ENCODE measurements at places on chromosomes 5 and 9.

DNA sequence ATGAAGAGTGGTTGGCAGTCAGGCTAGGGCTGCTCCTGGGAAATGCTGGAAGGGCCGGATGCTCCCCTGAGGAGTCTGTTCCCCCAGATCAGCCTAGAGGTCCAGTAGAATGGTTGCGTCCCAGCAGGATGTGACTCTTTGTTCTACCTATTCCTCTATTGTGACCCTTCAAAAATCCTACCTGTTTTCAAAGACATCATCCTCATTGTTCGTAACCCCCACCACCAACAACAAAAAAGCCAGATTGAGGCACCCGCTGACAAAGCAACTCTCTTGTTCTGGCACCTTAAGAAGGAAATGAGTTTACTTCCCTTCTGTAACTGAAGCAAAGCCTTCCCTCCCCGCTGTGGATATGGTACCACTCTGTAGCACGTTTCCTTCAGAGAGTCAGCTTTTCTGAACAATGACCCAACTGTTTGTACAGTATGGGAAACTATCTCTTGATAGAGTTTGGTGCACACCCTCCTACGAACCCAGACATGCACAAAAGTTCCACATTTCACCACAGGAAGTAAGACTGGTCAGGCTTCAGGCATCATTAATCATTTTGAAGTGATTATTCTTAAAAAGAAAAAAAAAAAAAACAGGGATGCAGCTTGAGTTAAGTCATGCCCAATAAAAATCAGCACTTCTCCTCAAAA lies 207.2 kb downstream of the ENC1 start:
- peak; percentile 26 for DNase-seq

GRCh38 chr9:88733651-88734421 lies 198.9 kb downstream of the NXNL2 start:
- no peak for DNase-seq

- DNase-seq: no peak
Observed at GRCh38 chr5:140549237-140550144, 2.0 kb downstream of the EIF4EBP3 start.

DNA sequence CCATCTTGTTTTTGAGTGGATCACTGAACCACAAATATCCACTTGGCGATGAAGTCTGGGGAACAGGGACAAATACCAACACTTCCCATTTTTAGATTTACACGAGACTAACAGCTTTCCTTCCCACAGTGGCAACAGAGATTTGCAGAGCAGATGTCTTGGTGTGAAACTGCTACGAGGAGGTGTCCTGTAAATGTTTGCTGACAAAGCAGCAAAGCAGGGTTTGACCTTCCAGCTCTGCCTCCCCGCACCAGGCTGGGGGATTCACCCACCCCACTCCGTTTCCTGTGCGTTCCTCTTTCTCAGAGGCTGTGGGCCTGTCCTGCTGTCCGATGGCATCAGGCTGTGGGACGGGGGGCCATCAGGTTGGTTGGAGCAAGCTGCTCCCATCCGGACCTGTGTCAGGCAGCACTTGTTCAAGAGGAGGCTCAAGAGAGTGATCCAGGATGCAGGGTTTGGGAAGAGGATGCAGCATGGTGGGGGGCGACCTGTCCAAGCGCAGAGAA lies 693 bp upstream of the RGS3 start:
- no peak for DNase-seq

GRCh38 chr5:173327084-173327947 lies 898 bp downstream of the STC2 start:
- DNase-seq: peak; percentile 32

GRCh38 chr9:134099123-134099761 lies 31.4 kb upstream of the BRD3 start:
- DNase-seq: peak; percentile 26

DNA sequence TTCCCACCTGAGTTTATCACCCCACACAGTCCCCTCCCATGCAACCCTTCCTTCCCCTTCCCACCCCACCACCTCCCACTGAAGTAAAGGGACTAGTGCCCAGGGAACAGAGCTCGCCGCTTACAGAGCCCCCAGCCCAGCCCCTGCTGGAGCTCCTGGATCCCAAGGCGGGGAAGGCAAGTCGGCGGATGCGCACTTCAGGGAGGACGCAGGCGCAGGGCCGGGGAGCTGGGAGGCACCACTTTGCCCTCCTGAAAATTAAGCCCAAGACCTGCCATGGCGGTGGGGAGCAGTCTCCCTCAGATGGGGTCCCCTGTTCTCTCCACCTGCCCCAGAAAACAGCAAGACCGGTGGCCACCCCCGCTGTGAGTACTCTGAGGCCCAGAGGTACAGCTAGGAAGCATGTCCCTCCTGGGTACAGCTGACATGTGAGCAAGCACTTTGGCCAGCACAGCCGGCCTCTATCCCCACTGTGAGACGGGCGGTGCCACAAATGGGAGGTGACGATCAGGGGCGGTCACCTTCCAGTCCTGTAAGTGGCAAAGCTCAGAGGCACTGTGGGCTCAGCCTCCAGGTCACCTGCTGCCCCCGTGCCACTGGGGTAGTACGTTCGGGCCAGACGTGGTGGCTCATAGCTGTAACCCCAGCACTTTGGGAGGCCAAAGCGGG lies 45.9 kb downstream of the COL23A1 start:
- no peak for DNase-seq

- peak; percentile 63 for DNase-seq
Observed at GRCh38 chr5:115296124-115297022, at the start of gene CCDC112. Gene CCDC112 (minus strand): TSS chr5:115296654. CDS start chr5:115296543, 111 bp downstream.

- peak; percentile 38 for DNase-seq
Observed at GRCh38 chr5:149264439-149265067, 7.1 kb upstream of the AFAP1L1 start.

- no peak for DNase-seq
Observed at GRCh38 chr9:110251212-110251611, 5.1 kb downstream of the TXN start.

DNA sequence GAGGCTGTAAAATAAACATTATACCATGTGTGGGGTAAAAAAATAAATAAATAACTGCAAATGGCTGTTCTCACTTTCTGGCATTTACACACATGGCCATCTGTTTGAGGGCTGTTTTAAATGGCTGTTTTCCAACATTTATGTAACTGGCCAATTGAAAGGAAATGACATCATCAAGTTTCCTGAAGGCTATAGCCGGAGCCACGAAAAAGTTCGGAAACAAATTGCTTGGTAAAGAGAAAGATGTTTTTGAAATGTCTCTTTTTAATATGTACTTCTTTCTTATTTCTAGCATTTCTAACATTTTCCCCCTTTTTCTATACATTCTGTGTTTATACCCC lies 95.4 kb upstream of the DAB2 start:
- DNase-seq: no peak

DNA sequence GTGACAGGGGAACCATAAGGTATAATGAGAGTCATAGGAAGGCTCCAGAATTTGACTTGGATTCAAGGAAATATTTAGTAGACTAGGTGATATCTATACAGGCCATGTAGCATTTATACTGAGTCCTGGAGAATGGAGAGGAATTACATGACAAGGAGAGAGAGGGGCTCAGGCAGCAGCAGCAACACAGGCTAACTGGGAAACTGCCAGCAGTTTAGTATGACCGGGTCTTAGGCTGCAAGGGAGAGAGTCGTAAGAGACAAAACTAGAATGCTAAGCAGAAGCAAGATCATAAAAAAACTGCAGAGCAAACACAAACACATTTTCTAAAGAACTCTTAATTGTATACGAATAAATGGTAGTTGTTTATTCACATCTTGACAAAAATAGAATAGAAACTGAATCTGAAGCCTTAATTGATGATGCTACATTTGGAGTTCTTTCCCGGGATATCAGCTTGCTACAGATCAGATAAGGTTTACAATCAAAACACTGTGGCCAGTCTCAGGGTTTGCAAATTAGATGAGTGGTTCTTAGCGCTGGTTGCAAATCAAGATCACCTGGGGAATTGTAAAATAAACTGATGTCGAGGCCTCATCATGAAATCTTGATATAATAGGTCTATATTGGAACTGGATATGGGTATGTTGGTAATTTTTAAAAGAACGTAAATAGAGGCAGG lies 480.0 kb upstream of the C9orf72 start:
- no peak for DNase-seq

GRCh38 chr5:57538341-57538955 lies 55.8 kb upstream of the ACTBL2 start:
- no peak for DNase-seq

- no peak for DNase-seq
Observed at GRCh38 chr9:69964446-69964845, 79.2 kb upstream of the MAMDC2 start.

DNA sequence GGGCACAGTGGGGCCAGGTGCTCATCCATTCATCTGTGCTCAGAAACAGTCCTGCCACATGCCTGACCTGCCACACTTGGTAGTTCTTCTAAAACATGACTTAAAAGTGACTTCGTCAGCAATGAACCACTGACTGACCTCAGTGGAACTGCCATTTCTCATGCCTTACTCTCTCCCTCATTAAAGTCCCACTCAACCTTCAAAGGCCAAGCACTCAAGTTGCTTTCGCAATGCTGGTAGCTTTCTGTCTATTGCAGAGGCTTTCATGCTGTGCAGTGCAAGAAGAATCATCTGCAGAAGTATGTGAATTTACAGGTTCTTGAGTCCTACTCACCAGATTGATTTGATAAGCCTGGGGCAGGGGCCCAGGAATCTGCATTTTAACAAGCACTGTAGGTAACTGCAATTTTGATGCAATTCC lies 23.9 kb downstream of the B4GALT1 start:
- no peak for DNase-seq

- no peak for DNase-seq
Observed at GRCh38 chr9:110033869-110034268, 174.1 kb downstream of the C9orf152 start.

GRCh38 chr5:171412186-171412585 lies 7.3 kb upstream of the FGF18 start:
- no peak for DNase-seq

DNA sequence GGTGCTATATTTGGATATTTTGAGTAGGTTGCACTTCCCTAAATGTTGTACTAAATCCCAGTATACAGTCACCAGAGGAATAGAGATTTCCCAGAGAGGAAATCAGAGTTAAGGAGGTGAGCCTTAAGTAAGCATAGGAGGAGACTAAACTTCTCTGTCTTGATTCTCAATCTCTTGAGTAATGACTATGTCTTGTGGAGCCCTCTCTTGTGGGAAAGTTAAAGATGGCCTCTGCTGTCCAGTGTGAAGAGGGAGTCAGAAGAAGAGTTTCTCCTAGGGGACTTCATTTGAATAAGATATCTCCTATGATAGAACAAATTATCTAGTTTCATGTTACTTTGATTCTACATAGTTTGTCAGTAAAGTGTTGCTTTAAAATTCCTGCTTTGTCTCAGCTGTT lies 502.5 kb downstream of the PDE4D start:
- no peak for DNase-seq

DNA sequence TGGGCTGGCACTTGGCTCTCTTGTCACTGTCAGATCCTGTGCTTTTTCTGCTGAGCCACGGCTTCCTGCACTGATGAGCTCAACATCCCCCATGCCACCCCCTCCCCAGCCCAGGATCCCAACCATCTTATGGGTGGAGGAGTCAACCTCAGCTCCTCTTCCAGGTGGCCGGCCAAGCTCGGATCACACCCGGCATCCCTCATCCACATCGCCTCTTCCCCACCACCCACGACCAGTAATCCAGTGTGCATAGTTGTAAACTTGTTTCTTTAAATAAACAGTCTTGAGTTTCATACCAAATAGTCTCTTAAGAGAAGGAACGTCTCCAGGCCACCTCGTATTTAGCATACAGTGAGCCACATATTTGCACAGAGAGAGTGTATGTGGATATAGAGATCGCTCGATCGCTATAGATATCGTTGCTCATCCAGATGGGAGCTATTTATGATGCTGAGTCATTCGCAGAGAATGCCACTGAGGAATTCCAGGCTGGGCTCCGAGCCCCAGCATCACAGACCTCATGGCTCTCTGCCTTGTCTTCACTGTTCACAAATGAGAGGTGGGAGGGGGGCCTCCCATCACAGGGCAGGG lies 61.8 kb upstream of the CPLX2 start:
- DNase-seq: no peak

- DNase-seq: no peak
Observed at GRCh38 chr9:109728686-109729300, 51.2 kb upstream of the PALM2AKAP2 start.

DNA sequence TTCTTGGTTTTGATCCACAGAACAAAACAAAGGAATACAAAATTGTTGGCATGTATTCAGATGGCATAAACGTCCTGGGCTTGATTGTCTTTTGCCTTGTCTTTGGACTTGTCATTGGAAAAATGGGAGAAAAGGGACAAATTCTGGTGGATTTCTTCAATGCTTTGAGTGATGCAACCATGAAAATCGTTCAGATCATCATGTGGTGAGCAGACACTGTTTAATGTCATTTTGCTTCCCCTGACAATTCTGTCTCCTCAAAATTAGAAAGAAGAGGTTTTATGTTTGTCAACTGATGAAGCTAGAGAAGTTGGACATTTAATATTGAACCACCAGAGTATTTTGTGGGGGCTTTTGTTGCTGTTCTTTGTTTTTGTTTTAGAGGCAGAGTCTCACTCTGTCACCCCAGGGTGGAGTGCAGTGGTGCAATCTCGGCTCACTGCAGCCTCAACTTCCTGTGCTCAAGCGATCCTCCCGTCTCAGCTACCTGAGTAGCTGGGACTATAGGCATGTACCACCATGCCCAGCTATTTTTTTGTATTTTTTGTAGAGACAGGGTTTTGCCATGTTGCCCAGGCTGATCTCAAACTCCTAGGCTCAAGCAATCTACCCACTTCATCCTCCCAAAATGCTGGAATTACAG lies 82.0 kb downstream of the SLC1A1 start:
- DNase-seq: no peak

- no peak for DNase-seq
Observed at GRCh38 chr9:107684224-107684623, 194.7 kb upstream of the KLF4 start.

DNA sequence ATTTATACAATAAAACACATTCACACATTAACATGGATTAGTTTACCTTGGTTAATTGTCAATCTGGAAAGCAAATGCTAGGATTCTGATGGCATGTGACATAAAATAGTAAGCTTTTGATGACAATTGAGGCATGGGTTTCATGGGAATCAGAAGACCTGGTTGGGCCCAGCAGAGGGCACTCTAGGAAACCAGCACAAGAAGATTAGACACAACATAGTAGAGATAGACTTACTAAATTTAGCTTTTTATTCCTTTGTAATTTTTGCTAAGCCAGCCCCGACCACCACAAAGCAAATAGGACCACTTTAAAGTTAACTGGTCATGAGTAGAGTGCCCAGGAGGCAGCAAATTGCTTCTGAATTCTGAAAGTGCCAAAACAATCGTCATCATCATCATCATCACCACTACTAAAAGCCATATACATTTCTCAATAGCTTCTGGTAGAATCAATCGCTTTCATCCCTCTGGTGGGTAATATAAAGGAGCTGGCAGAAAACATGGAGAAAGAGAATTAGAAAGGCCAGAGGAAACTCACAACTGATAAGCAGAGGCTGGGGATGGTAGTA lies 163.2 kb downstream of the ARRDC3 start:
- peak; percentile 7 for DNase-seq

DNA sequence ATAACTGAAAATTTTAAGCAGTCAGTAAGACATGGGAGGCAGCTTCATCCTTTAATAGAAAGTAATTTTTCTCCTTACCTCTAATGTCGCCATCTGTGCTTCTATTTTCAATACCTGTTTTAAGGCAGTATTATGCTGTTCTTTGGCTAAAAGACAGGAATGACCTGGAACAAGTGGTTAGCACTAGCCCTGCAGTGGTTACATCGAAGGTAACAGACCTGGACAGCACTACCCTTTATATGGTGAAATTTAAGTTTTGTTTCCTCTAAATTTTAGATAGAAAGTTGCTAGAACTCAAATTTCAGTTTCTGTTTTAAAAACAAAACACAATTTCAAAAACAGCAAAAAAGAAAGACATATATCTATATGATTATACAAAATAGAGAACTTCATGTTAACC lies 534.1 kb upstream of the CDH6 start:
- DNase-seq: no peak

GRCh38 chr5:136058039-136058971 lies 29.5 kb downstream of the TGFBI start:
- DNase-seq: peak; percentile 35

Data from endothelial cell (in vitro differentiated cells).